ENCODE measurements at places on chromosomes 1 and 21.

GRCh38 chr1:44029260-44029910 is 1.9 kb downstream of the SLC6A9 start:
- no peak for DNase-seq

DNA sequence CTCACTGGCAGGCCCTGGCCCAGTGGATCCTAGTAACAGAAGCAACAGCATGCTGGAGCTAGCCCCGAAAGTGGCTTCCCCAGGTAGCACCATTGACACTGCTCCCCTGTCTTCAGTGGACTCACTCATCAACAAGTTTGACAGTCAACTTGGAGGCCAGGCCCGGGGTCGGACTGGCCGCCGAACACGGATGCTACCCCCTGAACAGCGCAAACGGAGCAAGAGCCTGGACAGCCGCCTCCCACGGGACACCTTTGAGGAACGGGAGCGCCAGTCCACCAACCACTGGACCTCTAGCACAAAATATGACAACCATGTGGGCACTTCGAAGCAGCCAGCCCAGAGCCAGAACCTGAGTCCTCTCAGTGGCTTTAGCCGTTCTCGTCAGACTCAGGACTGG is 7.7 kb downstream of the CGN start:
- DNase-seq = no peak

- DNase-seq = no peak
These were observed 15.7 kb downstream of the HSD11B1 start for GRCh38 chr1:209720326-209720725.

DNA sequence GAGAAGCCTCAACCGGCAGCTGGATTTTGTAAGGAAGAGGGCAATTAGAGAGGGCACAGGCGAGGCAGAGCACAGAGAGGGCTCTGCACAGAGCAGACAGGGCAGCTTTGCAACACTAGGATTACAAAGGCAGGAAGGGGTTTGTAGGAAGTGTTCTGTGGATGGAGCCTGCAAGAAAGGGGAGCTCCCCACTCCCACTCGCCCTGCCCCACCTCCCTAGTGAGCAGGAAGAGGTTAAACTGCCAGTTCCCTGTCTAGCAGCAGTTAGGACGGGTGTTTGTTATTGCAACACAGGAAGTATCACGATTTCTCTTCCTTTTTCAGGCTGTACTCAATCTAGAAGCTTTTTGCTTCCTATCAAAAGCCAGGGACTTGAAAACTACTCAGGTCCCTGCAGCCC is 63.3 kb upstream of the LRRC8D start:
- DNase-seq = no peak

DNA sequence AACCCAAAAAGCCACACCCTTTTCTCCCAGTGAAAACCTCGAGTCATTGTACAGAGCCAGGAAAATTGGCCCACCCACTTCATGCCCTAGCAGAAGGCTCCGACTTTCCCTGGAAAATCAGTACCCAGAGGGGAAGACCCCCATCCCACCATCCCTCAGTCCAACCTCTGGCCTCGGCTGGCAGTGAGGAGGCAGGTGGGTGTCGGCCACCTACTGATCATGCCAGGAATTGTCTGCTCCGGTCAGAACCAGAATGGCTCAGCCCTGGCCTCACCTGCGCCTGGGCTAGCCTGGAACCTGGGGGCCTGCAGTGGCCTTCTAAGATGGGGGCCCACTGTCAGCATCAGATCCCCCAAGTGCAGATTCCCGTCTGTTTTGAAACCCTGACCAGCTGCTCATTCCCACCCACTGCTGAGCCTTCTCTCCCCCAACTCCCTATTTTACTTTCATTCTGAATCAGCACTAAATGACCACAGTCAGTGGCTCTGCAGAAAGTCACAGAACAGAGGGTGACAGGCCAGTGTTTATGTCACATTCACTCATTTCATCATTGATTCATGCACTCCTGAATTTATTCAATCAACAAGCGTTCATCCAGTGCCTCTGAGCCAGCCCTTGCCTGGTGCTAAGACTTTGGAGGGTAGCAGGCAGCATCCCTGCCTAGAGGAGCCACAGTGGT is 3.0 kb upstream of the S100A9 start:
- no peak for DNase-seq

Measured in mesothelial cell of epicardium (in vitro differentiated cells).